ENCODE measurements at places on chromosomes 2 and 18.

DNA sequence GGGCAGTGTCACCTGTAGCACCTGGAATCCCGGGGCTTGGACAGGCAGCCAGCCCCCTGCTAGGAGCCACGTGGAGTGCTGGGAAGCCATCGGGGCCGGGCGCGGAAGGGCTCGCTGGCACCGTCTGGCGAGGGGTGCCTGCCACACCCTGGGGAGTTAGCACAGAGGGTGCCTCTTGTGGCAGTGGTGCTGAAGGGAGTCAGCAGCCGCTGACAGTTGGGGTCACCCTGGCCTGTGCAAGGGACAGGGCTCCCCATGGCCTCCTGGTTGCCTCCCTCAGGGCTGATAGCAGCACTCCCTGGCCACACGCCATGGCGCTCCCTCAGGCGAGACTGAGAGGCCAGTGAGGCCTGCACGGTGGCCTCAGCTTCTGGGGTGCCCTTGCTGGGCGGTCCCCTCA, 13.9 kb upstream of the D2HGDH start:
- no peaks in the 10 kb centered on the region for H3K4me1 ChIP-seq
- no peak for DNase-seq
- no peaks in the 10 kb centered on the region for H3K27me3 ChIP-seq
- no peak overlapping the region for H3K27ac ChIP-seq

- H3K4me1 ChIP-seq = no peaks in the 10 kb centered on the region
- H3K27ac ChIP-seq = no peak overlapping the region
- no peaks in the 10 kb centered on the region for H3K27me3 ChIP-seq
Measured at GRCh38 chr18:64164883-64165282, 16.0 kb upstream of the LINC00305 start.

DNA sequence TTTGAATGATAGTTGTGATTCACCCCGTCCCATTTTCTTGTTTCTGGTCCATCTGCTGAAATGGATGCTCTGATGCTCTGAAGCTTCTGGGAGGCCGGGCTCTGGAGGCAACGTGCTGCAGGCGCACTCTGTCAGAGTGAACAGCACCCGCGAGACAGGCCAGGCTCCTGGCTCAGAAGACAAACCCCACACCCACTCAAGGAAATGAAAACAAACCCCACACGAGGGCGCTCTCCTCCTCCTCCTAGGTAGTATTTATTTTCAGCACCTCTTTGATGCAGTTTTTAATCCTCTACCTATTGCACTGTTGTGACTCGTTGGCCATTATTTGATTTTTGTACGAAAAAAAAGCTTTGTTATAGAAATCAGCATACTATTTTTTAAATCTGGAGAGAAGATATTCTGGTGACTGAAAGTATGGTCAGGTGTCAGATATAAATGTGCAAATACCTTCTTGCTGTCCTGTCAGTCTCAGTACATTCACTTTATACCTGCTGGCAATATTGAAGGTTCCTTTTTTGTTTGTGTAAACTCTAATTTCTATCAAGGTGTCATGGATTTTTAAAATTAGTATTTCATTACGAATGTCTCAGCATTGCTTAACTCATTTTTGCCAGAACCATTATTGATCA, 10.3 kb upstream of the CHST10 start:
- H3K36me3 ChIP-seq = no peaks in the 10 kb centered on the region
- peaks cover 3% of the 10 kb centered on the region for H3K4me1 ChIP-seq
- no peak overlapping the region for H3K27ac ChIP-seq
- DNase-seq = peak; percentile 89
- H3K4me3 ChIP-seq = no peak overlapping the region

DNA sequence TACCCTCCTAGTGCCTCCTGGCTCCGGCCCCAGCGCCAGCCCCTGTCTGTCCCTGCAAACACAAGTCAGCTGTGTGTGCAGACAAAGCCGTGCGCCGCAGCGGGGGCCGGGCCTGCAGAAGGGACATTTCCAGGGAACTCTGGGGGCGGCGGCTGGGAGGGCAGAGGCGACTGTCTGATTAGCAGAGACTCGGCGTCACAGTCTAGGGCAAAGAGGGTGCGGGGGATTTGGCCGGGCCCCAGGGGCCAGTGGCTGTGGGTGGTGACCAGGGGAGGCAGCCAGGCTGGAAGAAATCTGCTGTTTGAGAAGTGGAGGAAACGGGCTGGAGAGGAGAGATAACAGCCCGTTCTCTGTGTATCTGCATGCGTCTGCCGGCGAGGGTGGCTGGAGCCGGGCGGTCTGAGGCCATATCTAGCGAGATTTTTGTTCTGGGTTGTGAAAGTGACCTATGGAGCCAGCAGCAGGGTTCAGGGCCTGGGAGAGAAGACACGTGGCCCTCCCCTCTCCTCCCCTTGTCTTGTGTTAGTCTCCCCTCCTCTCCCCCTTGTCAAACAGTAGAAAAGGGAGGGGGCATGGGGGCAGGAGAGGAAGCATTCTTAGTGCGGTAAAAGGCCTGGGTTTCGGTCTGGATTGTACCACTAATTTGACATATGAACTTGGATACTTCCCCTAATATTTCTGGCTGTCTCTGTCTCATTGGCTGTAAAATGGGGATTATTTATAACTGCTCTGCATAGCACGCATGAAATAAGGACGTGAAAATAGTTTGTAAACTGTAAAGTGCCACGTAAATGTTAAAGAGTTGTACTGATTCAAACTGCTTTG, 169.4 kb downstream of the SMAD7 start:
- H3K4me3 ChIP-seq = no peak overlapping the region
- DNase-seq = no peak
- H3K4me1 ChIP-seq = peaks cover 20% of the 10 kb centered on the region
- no peaks in the 10 kb centered on the region for H3K27me3 ChIP-seq
- H3K27ac ChIP-seq = no peak overlapping the region

- H3K27me3 ChIP-seq = no peaks in the 10 kb centered on the region
- H3K36me3 ChIP-seq = peaks cover 52% of the 10 kb centered on the region
- H3K27ac ChIP-seq = no peak overlapping the region
- no peak for DNase-seq
Measured at GRCh38 chr18:35242426-35242825, 1.6 kb downstream of the ZNF397 start.

- peaks cover 49% of the 10 kb centered on the region for H3K36me3 ChIP-seq
- peak; percentile 86 for DNase-seq
- H3K4me1 ChIP-seq = peaks cover 40% of the 10 kb centered on the region
- H3K4me3 ChIP-seq = peak overlapping the region; percentile 17
- no peaks in the 10 kb centered on the region for H3K27me3 ChIP-seq
Measured at GRCh38 chr2:69616755-69617154, 26.8 kb downstream of the AAK1 start.

GRCh38 chr2:45205985-45206384, 196.7 kb upstream of the SIX2 start:
- peaks cover 8% of the 10 kb centered on the region for H3K27me3 ChIP-seq
- DNase-seq = no peak
- peaks cover 2% of the 10 kb centered on the region for H3K4me1 ChIP-seq
- no peaks in the 10 kb centered on the region for H3K36me3 ChIP-seq
- H3K4me3 ChIP-seq = no peak overlapping the region

DNA sequence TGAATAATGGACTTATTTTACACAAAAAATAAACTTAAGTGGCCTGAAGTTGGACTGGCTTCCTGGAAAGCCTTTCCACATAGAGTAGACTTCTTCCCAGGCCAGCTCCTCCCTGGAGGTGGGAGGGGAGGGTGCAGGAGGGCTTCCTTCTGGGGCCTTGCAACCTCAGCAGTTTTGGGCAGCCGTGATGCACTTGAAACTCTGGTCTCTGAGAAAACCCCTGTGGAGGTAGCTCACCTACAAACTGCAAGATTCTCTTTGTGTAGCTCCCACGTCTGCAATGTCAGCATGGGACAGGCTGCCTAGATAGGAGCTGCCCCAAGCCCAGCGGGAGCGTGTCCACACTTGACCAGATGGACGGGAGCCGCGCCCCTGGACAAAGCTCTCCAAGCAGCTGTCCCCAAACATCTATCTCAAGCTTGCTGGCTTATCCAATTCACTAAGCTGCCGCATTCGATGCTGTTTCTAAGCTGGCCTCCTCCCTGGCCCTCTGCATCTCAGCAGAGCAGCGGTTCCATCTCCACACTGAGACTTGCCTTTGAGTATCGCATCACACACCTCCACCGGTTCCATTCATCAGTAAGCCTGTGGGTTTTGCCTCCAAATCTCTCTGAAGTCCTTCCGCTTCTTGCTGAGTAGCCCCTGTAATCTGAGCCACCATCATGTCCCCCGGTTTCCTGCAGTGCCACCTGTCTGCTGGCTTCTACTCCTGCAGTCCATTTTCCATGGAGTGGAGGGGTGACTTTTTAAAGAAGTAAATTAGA, 1.6 kb upstream of the LPIN1 start:
- H3K27me3 ChIP-seq = no peaks in the 10 kb centered on the region
- peak; percentile 50 for DNase-seq
- peak overlapping the region; percentile 36 for H3K4me3 ChIP-seq
- no peaks in the 10 kb centered on the region for H3K36me3 ChIP-seq

Data from activated CD8-positive, alpha-beta T cell treated with anti-CD3 and anti-CD28 coated beads for 36 hours (primary cell).